Activated naive CD4-positive, alpha-beta T cell treated with anti-CD3 and anti-CD28 coated beads, Interleukin-2, amount 50 U/mL, for 16 hours (primary cell): ENCODE measurements at places on chromosomes 6 and 20.
A peak's percentile ranks its signal among the peaks of the same experiment; 100 is the strongest.

DNA sequence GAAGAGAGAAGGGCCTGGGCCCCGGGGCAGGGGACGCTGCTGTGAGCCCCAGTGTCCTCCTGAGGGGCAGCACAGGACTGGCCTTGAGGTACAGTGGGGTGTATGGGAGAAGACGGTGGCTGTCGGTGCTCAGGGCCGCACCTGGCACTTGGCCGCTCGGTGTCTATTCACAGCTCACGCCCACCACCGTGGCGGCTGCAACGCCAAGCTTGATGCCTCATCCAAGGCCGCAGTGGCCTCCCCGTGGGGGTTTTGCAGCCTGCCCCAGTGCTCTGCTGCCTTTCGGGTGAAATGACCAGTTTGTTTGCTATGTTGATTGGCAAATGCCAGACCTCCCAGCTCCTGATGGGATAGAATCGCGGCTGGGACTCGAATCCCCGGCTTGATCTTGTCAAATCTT lies 79.5 kb upstream of the SLCO4A1 start:
- no peak for DNase-seq

DNA sequence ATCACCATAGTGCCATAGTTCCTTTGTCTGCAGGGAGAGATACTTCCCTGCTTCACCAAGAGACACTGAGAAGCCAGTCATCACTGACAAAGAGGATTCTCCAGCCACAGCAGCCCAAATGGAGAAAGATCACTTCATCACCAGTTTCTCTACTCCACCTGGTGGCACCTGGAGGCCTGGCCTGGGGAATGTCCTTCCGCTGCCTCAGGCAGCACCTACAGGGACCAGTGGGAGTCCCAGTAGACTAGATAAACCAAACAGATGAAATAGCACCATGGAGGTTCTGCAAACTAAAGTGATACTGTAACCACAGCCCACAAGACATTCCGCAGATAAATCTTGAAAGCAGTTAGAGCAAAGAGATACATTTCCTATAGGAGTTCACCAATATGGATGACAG lies 266.5 kb downstream of the C6orf118 start:
- no peak for DNase-seq

DNA sequence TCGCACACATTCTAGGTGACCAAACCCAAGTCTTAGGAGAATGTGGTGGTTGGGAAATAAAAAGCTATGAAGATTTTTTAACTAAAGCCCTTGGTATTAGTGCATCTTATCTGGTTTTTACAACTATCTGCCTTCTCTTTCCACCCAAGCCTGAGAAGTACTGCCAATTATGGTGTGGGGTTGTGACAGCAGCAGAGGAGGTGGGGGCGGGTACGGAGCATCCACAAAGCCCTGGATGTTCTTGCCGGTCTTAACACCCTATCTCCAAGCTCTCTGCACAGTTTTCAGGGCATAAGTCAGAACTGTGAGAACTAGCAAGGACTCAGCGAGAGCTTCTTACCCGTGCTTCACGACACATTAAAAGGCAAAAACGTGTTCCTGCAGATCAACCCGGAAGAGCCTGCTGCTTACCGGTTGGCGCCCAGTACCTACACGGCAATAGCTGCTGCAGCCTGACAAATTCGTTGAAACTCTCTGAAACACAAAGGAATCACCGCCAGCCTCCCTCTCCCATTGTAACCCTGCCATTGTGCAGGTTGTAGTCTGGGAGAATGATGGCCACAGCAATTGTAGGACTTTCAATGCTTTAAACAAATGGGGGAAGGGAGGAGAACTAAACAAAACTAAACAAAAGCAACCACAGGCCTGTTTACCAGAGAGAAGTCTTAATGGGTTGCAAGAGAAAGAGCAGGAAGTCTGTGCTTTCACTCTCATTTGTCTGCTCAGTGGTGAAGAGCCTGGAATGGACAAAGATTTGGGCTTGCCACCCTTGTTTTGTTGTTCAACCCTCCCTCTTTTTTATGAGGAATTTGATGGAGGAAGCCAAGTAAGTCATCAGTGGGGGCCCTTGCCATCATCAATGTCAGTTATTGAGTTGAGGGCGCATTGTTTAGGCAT lies 461.0 kb upstream of the JARID2 start:
- peak; percentile 17 for DNase-seq

DNA sequence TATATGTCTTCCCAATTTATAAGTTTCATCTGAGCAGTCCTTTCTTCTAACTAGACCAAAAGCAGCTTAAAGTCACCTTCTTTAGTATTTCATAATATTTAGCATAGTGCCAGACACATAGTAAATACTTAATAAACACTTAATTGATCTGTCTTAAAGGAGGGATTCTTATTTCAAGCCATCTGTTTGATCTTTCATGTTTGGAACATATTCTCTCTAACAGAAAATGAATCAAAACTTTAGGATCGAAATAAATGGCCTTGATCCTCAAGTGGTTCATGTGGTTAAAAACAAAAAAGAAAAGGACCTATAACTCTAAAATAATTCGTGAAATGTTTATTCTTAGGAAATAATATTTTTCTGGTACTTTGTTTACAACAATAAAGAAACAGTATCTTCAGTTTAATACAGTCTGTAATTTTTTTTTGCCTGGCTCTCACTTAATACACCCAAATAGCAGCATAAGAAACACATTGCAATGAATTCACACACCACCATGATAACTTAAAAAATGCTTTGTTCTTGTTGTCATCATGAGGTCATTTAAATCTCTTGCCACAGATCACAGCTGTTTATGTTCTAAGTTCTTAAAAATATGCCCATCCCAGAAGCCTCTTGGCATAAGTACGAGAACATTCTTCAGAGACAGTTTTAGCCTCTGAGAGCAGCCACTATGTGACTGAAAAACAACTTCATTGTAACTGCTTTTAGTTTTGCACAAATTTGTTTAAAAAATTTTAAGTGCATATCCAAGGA lies 48.1 kb downstream of the ESF1 start:
- DNase-seq = no peak

GRCh38 chr20:24033151-24033550 lies 44.6 kb upstream of the GGTLC1 start:
- no peak for DNase-seq

- DNase-seq = peak; percentile 5
These were observed 52.4 kb downstream of the DSTN start for GRCh38 chr20:17622086-17622850.

DNA sequence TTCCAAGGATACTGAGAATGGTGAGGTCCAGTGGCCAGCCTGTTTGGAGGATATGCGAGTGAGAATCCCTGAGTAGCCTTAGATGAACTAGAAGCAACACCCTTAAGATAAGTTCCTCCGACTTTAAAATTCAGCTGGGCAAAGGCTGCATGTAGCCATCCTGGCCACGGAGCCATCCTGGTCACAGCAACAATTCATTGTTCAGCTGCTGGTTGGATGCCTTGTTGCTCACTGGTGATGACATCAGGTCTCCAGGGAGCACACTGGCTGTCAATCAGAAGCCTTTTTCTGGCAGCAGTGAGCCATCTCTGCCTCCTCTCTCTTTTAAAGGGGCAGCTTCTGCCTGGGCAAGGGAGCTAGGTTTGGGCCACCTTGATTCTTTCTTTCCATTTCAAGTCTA lies 22.4 kb upstream of the RIMS4 start:
- no peak for DNase-seq

DNA sequence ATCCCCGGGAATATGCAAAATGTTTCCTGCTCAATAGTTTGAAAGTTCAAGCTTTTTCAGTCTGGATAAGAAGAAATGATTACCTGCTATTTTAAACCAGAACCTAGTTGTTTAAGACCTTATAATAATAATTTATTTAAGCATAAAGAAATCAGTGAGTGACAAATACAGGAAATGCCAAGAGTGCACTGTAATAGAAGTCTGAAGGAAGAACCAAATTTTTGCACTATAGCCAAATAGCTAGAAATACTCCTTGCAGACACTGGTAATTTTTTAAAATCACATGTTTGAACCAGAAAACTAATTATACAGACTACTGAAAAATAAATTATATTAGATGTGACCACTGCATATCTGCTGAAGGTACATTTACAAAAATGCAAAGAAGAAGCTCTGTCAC lies 93.2 kb downstream of the MMS22L start:
- DNase-seq = no peak

- DNase-seq = no peak
These were observed 159.6 kb downstream of the SYNDIG1 start for GRCh38 chr20:24628985-24629384.

DNA sequence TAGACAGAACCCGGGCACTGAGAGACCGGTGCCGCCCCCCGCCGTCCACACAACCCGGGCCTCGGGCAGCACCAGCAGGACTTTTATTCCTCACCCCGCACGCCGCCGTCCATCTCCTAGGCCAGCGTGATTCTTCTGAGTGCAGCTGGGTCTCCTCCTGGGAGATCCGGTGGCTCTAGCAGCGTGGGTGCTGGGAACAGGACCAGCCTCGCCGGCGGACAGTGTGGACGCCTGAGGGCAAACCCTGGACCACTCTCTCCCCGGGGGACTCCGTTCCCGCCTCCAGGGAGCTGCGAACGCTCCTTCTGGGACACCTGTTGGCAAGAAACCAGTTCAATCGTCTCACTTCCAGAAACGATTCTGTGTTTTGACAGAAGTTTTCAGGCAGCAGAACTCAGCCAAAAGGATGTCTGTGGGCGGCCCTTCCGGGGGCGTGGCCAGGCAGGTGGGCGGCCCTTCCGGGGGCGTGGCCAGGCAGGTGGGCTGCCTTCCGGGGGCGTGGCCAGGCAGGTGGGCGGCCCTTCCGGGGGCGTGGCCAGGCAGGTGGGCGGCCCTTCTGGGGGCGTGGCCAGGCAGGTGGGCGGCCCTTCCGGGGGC lies 130.7 kb downstream of the DLL1 start:
- no peak for DNase-seq

GRCh38 chr20:48852609-48853008 lies 24.8 kb upstream of the PREX1 start:
- no peak for DNase-seq

- DNase-seq = no peak
These were observed 195.2 kb upstream of the POU3F2 start for GRCh38 chr6:98639089-98639635.

- DNase-seq = no peak
These were observed 47.4 kb downstream of the AIG1 start for GRCh38 chr6:143107911-143108761.

DNA sequence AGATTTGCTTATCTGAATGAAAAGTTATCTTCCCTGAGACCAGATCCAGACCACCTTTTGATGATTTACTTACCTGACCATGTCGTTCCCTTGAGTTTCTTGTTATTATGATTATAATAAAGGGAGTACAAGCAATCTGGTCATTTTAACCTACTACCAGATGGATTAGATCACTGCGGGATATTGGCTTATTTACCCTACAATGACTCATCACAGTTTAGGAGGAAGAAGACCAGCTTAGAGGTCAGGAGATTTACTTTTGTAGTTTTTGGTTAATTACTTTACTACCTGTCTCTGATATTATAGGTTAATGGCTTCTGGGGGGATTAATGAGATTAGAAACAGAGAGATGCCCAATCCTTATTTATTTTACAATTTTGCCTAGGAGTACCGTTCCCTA lies 10.7 kb downstream of the PKIB start:
- DNase-seq = no peak

DNA sequence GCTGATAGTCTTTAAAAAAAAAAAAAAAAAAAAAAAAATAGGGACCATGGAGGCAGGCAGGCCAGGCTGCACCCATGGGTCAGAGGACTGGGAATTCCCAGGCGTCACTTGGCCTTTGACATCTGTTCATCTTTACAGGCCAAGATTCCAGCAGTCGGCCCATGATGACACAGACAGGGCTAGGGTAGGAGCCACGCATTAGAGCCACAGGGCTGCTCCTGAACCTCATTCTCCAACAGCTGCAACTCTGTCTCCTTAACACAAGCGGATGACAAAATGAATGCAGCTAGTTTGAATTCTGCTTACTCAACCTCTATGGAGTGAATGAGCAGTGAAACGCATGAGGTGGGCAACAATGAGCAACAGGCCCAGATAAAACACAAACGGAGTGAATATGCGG lies 126.4 kb downstream of the LY86 start:
- DNase-seq = no peak

GRCh38 chr6:159701413-159701999 lies 8.5 kb upstream of the SOD2 start:
- DNase-seq = no peak

- no peak for DNase-seq
These were observed 208.0 kb upstream of the KCNQ5 start for GRCh38 chr6:72413884-72414283.

GRCh38 chr6:167546611-167547327 lies 221.9 kb downstream of the TTLL2 start:
- no peak for DNase-seq

DNA sequence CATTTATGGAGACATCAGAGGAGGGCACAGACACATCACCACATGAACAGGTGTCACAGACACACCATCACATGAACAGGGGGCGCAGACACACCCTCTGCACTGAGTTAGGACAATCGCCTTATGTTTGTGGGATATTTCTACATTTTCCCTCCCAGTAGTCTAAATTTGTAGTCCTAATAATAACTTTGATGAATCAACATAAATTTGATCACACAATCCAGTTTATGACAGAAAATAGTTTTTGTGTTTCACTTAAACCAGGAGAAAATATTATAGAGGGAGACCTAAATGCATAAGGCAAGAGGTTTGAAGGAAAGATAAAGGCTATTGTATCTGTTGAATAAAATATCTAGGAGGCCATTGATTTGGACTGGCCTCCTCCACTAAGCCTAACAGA lies 195.7 kb downstream of the GPX5 start:
- no peak for DNase-seq

- DNase-seq = no peak
These were observed 65.0 kb downstream of the ZFAND3 start for GRCh38 chr6:37884548-37884947.

GRCh38 chr6:24927277-24927955 lies 8.3 kb downstream of the RIPOR2 start:
- no peak for DNase-seq

DNA sequence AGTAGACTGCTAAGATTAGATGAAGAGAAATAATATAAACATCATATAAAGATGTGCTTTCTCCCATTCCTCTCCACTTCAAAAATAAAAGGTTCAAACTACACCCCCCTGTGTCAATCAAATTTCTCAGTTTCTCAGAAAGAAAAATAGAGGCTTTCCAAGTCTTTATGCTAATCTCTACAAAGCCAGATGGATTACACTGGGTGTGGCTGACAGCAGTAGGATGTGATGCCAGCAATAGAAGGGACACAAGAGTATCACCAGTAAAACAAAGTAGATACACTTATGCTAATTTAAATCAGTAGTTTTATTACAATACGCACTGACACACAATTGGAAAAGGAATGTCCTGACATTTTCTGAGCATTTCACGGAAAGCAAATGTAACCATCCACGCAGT lies 353.4 kb downstream of the RNGTT start:
- DNase-seq = no peak

GRCh38 chr6:79266051-79266450 lies 31.6 kb upstream of the HMGN3 start:
- no peak for DNase-seq

GRCh38 chr20:35001596-35002362 lies 46.1 kb downstream of the MYH7B start:
- no peak for DNase-seq
